ENCODE measurements at places on chromosomes 2 and 18. TPM values are rescaled to one million over a fixed set of nuclear protein-coding genes. Genes with fewer than 3 reads are reported as not detected.

The RAD51AP2 gene
- not detected for total RNA-seq

The CBLN2 gene
- 5.8 TPM for total RNA-seq

The KCNE4 gene
- total RNA-seq = 18.7 TPM

The IMMT gene
- total RNA-seq = 48.2 TPM

The SCYGR4 gene
- not detected for total RNA-seq

The MYOM1 gene
- 17.3 TPM for total RNA-seq

The CCDC88A gene
- total RNA-seq = 36.9 TPM

The FKBP1B gene
- total RNA-seq = 3.1 TPM

The CYP1B1 gene
- 12.7 TPM for total RNA-seq

The WDPCP gene
- total RNA-seq = 21.9 TPM

The PROKR1 gene
- total RNA-seq = not detected

The TSPYL6 gene
- not detected for total RNA-seq

The ABCG8 gene
- total RNA-seq = not detected

The GKN2 gene
- total RNA-seq = not detected

The TYW5 gene
- total RNA-seq = 6.7 TPM

Measured in sigmoid colon (tissue), 7 donors.